ENCODE measurements at places on chromosomes 3 and 15.

- DNase-seq, result no peak
These were observed 63.8 kb upstream of the XCR1 start for GRCh38 chr3:46091046-46091445.

DNA sequence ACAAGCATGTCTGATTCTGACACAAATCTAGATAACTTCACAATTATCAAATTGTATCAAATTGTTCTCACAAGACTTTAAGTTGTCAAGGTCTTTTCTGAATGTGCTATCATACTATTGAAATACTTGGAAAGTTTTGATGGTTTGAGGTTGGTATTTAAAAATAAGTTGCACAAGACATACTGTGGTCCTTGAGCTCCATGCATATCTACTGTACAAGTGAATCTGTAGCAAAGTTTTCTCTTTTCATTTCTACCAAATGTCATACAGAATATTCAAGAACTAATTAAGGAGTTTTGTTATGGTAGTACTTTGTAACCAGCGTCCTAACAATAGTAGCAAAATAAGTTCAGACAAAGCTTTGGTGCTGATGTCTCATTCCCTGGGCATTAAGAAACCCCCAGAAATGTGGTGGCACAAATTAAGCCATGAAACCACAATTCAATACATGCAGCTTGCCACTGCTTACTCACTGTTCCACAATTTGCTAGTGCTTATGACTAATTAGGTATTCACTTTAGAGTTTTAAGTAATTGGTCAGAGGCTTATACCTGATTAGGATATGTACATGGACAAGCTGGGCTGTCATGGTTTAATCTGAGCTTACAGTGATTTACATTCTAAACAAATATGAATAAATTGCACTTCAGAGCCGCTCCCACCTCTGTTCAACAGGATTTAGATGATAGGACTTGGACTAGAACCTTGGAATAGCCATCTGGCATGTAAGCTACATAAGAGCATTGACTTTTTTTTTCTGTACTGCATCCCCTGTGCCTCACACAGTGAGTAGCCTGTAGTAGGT is 8.8 kb downstream of the TBC1D23 start:
- DNase-seq, result no peak

GRCh38 chr3:185646382-185647133 is 60.5 kb downstream of the SENP2 start:
- no peak for DNase-seq

DNA sequence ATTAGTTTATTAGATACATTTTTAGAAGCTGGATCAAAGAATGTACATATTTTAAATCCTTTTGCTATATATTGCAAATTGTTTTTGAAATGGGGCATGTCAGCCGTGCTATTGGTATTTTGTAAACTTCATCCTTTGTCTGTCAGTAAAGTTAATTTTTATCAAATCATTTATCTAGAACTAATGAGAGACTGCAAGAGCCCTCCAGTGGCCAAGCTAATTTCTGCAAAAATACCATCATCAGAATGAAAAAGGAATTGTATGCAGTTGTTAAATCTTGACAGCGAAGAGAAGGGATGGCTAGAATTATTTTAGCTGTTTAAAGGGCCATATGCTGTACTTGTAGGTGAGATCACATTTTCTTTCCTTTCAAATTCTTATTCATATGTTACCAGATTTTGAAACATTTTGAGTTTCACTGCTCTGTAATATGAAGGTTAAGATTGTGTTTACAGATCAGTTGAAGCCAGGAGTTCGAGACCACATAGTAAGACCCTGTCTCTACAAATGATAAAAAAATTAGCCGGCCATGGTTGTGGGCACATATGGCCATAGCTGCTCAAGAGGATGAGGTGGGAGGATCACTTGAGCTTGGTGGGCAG is 8.1 kb upstream of the CLDN11 start:
- no peak for DNase-seq

- no peak for DNase-seq
These were observed 46.2 kb downstream of the ZPLD1 start for GRCh38 chr3:102481050-102481449.

DNA sequence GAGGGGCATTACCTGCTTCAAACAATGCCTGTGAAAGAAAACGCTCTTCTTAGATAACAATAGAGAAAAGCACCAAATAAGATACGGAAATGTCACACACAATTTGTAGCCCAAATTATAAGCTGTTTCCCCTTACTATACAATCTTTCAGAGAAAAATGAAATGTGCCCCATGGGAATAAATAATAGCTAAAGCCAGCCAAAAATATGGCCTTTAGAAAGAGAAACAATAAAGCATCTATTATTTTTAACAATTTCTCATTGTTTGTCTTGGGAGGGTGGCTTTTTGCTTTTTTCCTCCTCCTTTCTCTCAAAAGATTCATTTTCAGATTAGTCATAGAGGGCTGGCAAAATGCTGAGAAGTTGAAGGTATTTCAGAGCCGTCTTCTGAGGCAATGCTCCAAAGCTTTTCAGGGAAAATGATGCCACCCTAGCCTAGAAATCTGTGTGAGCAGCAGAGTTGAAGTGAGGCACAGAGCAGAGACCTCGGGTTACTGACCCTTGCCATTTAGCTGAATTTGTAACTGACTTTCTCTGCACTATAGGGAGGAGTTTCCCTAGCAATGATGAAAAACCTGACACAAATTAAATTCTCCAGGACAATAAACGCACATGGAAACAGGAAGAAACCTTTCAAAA is 86.3 kb upstream of the PRICKLE2 start:
- DNase-seq, result no peak

- DNase-seq, result no peak
These were observed 301.0 kb upstream of the ICE2 start for GRCh38 chr15:60779718-60780503.

DNA sequence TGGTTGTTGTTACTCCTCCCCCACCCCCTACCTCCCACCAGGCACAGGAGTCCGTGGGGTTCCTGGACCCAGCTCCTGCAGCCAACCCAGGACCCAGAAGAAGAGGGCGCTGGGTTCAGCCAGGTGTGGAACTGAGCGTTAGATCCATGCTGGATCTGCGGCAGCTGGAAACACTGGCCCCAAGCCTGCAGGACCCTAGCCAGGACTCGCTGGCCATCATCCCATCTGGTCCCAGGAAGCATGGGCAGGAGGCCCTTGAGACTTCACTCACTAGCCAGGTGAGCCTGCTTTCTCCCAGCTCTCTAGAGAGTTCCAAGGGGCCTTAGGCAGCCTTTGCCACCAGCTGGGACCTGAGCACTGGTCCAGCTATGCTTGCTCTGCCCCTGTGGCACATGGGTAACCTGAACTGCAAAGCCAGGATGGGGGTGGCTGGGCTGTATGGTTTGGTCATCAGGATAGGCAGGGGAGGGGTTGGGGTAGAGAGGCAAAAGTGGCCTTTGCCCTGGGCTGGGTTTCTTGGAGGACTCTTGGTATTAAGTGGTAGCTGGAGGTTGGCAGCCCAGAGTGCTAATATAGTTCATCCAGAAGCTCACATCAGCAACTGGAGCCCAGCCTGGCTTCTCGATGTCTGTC is 7.0 kb upstream of the JMJD7 start:
- no peak for DNase-seq

- no peak for DNase-seq
These were observed 178.7 kb upstream of the MCTP2 start for GRCh38 chr15:94052711-94053110.

DNA sequence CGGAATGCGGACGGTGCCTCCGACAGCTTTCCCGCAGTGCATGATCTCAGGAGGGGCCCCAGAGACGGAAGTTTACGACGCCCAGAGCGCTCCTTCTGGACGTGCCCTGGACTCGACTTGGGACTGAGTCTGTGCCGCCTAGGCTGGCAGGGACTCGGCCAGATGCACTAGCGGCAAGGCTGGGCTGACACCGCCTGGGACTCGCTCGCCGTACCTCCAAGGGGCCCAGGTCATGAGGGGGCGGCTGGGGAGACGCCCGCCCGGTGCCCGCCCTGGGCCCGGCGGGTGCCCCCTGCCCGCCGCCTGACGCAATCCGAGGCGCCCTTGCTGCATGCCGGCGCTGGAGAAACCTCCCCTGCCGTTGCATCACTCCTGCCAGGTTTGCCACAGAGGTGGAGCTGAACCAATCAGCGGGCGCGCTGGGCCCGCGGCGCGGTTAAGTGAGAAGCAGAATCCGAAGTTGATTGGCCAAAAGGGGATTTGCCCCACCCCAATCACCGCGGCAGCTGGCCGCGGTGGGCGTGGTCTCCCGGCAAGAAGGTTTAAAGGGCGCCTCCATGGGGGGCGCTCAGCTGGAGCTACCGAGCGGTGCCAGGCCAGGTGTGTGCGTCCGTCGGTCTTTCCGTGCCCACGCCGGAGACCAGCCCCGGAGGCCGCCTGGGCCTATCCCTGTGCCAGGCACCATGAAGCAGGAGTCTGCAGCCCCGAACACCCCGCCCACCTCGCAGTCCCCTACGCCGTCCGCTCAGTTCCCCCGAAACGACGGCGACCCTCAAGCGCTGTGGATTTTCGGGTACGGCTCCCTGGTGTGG is at the start of gene CHAC1:
Gene CHAC1 (plus strand): TSS at position 571 of the 812 bp plus-strand sequence. CDS start 113 bp downstream, at position 684.
- peak; percentile 70 for DNase-seq

DNA sequence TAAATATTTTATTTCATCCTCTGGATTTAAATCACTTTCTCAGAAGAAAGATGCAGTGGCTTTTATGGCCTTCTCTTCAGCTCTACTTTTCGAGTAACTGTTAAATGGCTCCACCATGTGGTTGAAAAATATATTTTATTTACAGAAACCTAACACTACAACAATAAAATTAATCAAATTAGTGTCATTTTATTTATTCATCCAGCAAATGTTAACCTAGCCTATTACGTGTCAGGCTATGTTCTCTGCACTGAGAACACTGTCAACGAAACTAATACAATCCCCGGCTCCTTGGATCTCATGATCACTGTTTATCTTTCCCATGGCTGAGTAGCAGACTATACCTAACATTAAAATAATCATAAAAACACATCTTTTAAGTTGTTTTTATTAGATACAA is 148.0 kb upstream of the OSTN start:
- no peak for DNase-seq

- DNase-seq, result no peak
These were observed 64.1 kb downstream of the CCR1 start for GRCh38 chr3:46143951-46144473.

DNA sequence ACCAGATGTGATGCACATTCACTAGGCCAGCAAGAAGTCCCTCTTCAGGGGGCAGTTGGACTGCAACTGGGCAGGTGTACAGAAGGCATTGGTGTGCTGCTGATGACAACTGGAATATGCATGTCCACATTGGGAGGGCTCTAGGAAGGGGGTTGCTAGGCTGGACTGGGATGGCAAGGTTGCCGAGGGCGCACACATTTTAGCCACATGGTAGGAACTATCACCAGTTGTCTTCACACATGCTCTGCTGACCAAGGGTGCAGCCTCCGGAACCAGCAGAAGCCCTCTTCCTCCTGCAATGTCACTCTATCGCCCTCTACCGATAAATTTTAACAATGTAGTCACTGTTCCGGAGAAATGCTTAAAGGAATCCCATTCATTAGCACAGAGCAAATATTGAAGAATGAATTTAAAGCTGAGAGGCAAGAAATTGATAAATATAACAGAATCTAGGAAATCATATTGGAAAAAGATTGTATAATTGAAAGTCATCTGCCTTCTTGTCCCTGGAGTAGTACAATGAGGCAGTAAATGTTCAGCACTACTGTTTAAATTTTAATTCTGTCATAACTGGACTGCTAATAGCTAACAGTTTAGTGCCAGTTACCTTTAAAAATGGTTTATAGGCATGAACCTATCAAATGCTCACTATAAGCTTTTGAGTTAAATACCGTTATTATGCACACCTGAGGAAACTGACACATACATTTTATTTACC is 22.6 kb upstream of the LYSMD4 start:
- DNase-seq, result no peak

DNA sequence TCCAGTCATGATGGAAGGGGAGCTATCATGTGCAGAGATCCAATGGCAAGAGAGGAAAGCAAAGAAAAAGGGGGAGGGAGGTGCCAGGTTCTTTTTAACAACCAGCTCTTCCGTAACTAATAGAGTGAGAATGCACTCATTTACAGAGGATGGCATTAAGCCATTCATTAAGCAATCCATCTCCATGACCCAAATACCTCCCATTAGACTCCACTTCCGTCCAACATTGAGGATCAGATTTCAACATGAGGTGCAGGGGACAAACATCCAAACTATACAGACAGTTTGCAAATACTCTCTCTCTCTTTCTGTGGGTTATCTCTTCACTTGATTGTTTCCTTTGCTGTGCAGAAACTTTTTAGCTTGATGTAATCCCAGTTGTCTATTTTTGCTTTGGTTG is 21.2 kb downstream of the ZDHHC23 start:
- DNase-seq, result no peak

- no peak for DNase-seq
These were observed 46.7 kb downstream of the PTPRG start for GRCh38 chr3:61608072-61608471.

GRCh38 chr3:109396806-109397205 is 59.5 kb upstream of the DPPA4 start:
- no peak for DNase-seq

DNA sequence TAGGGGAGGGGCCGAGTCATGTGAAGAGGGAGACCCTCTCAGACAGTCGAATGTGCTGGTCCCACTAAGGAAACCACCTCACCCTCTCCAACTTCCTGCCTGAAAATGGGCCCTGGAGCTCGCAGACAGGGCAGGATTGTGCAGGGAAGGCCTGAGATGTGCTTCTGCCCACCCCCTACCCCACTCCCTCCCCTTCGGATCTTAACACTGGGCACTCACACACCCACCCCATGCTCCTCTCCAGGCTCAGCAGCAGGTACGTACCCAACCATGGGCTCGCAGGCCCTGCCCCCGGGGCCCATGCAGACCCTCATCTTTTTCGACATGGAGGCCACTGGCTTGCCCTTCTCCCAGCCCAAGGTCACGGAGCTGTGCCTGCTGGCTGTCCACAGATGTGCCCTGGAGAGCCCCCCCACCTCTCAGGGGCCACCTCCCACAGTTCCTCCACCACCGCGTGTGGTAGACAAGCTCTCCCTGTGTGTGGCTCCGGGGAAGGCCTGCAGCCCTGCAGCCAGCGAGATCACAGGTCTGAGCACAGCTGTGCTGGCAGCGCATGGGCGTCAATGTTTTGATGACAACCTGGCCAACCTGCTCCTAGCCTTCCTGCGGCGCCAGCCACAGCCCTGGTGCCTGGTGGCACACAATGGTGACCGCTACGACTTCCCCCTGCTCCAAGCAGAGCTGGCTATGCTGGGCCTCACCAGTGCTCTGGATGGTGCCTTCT is 20.0 kb downstream of the ATRIP start:
- no peak for DNase-seq

GRCh38 chr3:16494814-16495431 is 18.6 kb downstream of the RFTN1 start:
- DNase-seq, result no peak

DNA sequence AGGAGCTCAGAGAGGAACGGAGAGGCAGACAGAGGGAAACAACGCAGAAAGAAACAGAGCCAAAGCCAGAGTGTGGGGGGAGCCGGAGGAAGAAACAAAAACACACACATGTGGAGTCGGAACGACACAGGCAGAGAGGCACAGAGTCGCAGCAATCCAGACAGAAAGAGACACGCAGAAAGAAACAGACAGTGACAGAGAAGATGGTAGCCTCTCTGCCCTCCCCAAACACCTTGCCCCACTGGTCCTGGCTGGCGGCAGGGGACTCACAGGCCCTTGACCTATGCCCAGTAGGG is 1.7 kb downstream of the NCKIPSD start:
- DNase-seq, result no peak

- DNase-seq, result no peak
These were observed 368.2 kb downstream of the GABRG3 start for GRCh38 chr15:27339138-27339537.

- DNase-seq, result no peak
These were observed 3.8 kb downstream of the SCAMP2 start for GRCh38 chr15:74869372-74869725.

- DNase-seq, result no peak
These were observed 230.5 kb downstream of the NFKBIZ start for GRCh38 chr3:102079809-102080197.

Data from DMS79 (cell line).